ENCODE measurements at places on chromosomes 11 and 22.

GRCh38 chr11:8947230-8947943, 4.6 kb upstream of the ASCL3 start:
- no peak for DNase-seq

GRCh38 chr11:94650756-94651155, 83.6 kb downstream of the PIWIL4 start:
- DNase-seq, result no peak

DNA sequence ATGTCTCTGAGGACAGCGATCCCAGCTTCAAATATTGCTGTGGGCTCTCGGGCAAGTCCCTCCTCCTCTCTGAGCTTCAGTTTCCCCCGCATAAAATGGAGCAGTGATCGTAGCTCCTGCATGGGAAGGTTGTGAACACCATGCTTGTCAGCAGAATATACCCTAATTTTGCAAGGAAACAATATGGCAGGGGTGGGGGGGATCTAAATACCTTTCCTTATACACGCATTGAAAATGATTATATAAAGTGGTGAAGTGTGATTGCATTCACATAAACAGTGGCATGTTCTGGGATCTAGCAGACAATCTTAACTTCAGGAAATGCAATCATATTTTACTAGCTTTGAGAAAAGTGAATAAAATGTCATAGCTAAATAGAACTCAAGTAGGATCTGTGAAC, 24.0 kb upstream of the RTN4R start:
- no peak for DNase-seq

- no peak for DNase-seq
Measured at GRCh38 chr11:90330632-90331031, 107.8 kb upstream of the CHORDC1 start.

DNA sequence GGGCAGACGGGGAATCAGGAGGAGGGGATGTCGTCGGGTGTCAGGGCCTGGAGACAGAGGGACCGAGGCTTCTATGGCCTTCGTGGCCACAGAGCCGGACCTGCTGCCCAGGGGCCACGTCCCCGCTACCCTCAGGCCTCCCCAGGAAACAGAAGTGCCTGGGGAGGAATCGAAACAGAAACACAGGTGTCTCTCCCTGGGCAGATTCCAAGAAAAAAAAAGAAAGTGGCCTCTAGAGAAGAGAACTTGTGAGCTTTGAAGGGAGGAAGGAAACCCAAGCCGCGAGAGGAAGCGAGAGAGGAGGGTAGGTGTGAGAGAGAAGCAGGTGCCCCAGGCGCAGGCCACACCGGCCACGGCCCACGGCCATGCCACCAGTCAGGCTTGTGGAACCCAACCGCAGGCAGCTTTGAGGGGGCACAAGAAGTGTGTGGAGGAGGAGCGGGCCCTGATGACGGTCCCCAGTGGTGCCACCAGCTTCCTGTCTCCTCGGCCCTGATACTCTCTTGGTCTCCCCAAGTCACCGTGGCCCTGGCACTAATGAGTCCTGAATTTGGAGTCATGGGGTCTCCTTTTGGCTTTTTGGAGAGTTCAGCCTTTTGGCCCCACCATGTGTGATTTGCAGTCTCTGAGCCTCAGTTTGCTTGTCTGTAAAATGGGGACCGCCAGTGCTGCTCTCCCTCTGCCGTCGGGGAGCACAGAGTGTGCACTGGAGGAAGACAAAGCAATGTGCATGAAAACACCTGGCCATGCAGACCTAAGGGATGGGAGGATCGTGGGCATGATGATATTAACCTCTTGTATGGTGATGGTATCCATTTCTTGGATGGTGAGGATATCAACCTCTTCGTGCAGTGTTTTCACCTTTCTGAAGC, 25.2 kb downstream of the LIF start:
- DNase-seq, result no peak

DNA sequence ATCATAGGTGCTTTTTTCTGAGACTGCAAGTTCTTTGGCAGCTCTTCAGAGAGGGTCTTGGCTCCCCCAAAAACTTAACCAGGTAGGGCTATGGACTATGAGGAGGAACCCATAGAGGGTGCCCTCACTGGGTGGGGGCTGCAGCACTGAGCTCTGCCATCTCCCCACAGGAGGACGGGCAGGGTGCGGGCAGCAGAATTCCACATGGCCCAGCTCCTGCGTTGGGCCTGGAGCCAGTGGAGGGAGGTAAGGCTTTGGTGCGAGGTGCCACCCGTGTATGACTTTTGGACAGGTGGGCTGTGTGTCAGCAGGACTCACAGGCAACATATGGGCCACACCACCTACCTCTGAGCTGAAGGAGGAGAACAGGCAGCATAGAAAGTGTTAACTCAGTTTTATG, 58.4 kb downstream of the PISD start:
- no peak for DNase-seq

GRCh38 chr22:23675502-23676415, 15.1 kb upstream of the RGL4 start:
- DNase-seq, result no peak

DNA sequence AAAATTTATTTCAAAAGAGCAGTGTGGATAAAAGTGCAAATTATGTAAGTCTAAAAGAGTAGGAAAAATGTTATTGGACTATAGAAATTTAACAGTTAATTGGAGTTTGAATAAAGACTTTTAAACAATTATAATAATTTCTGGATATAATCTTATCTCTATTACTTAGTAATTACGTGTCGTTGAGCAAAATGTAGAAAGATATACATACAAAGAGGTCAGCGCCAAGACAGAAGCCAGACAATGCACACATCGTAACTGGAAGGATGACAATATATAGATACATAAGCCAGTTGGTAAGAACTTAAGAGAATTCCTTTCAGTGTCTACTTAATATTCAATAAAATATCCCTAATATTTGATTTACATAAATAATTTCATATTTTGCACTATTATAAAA, 157.0 kb downstream of the LUZP2 start:
- no peak for DNase-seq

DNA sequence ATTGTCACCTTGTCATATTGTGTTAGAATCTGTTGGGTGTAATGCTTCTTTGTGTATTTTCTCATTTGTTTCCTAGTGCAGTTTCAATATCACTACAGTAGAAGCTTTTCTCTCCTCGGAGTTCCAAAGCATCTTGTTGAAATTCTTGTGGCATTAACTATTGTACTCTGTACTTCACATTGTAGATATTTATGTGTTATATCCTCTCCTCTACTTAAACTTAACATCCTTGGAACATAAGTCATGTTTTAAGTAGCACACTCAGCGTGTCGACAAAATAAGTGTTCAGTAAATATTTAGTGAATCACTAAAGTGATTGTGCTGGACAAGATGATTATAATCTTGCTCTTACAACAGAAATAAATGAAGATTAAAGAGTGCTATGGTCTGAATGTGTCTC, 201.7 kb downstream of the ARHGAP42 start:
- DNase-seq, result no peak

- DNase-seq, result no peak
Measured at GRCh38 chr11:73217131-73217809, 811 bp upstream of the P2RY2 start.

DNA sequence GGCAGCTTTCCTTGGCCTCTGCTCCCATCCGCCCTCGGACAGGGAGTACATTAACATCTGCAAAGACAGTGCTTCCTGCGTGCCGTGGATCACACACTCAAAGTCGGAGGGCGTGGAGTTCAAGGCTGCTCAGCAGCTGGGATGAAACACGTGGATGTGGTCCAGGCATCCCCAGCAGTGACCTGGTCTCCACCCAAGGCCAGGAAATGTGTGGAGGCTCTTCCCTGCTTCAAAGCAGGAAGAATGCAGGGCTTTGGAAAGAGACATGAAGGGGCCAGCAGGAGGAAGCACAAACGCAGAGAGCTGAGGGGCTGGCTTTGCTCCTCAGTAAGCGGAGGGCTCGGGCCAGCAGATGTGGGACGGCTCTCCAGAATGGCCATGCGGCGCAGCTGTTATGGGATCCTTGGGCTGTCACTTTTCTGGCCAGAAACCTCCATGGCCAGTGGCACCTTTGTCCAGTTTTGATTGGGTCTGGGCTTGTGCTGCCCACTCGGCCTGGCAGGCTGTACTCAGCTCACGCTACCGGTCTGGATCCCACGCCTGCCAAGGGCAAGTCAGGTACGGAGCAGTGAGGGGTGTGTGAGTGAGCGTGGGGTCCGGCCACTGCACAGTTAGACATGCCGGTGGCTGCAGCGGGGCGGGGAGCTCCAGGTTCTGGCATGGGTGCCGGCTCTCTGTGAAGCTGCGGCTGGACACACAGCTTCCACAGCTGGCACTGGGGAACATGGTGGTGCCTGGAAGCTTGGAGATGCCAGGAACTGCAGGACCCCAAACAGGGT, 438.0 kb downstream of the TBC1D22A start:
- no peak for DNase-seq

GRCh38 chr11:16775614-16776283, 37.3 kb downstream of the C11orf58 start:
- no peak for DNase-seq

- DNase-seq, result no peak
Measured at GRCh38 chr11:66864924-66865697, 8.2 kb downstream of the LRFN4 start.
